Testis (tissue), 5 donors: ENCODE measurements at places on chromosomes 4 and X.

GRCh38 chrX:16454926-16455325 is 195.0 kb upstream of the S100G start:
- DNase-seq: no peak

- no peak for DNase-seq
Observed at GRCh38 chrX:7112071-7112470, 35.4 kb upstream of the STS start.

DNA sequence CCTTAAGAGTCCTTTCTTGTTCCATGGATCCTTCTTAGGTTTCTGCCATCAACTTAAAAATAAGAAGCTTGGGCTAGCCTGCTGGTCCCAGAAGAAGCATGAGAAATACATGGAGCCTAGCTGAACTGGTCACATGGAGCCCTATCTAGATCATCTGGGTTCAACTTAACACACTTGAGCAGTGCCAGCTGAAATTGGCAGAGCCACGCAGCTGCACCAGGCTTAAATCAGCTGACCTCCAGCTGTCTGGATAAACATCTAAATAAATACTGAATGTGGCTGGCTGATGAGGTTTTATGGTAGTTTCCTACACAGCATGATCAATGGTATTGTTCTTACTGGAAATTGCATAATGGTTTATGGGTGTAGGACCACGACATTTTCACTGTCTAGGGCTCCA is 598.4 kb upstream of the FAM241A start:
- no peak for DNase-seq

DNA sequence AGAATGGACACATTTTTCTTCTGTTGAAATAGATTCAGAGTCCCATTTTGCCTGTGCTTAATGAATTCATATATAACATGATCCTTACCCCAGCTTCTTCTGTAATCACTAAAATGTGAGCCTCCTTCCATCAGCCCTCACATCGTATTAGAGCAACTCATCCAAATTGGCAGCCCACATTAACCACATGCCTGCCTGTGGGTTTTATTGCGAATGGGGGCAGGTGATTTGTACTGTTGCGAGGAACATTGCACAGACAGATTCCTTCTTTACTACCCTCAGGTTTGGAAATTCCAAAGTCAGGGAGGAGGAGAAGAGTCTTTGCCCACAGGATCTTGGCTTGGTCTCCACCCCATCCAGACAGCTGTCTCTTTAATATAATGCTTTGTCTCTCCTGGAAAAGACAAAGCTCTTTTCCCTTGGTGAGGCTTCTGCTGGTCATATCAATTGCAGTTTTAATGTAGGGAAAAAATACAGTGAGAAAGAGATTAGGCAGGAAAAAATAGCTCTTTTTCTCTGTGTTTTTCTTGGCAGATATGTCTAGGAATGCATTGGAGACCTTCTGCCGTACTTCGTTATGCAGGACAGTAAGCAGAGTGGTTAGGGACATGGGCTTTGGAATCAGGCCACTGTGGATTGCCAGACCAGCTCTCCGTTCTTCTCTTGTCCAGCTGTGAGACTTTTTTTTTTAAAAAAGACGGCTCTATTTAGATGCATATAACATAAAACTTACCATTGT is 371.2 kb downstream of the AFF2 start:
- DNase-seq: peak; percentile 15

- no peak for DNase-seq
Observed at GRCh38 chrX:40007131-40007755, 90.5 kb downstream of the BCOR start.

DNA sequence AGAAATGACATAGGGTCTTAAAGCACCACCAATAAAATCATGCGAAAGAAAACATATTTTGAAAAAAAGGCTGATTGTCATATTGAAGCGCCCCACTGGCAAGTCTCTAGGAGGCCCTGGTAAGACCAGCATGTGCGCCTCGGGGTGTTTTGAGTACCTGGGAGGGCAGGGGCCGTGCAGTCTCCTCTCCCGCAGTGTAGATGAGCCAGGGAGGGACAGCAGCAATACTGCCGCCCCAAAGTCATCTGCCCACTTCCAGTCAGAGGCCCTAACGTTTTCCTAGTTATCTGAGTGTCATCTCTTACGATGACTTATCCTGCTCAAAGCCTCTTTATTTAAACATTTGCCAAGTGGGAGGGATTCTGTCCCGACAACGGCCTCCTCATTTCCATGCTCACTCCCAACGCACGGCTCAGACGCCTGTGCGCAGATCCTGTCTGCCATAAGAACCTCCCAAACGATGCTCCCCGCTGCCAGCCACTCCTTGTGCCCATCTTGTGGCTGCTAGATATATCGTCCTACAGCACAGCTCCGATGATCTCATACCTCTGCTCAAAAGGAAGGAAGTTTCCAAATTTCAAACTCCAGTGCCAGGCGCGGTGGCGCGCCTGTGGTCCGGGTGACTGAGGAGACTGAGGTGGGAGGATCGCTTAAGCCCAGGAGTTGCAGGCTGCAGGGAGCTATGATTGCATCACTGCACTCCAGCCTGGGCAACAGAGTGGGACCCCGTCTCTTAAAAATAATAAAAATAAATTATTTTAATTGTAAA is 17.2 kb upstream of the SCRG1 start:
- DNase-seq: peak; percentile 43

DNA sequence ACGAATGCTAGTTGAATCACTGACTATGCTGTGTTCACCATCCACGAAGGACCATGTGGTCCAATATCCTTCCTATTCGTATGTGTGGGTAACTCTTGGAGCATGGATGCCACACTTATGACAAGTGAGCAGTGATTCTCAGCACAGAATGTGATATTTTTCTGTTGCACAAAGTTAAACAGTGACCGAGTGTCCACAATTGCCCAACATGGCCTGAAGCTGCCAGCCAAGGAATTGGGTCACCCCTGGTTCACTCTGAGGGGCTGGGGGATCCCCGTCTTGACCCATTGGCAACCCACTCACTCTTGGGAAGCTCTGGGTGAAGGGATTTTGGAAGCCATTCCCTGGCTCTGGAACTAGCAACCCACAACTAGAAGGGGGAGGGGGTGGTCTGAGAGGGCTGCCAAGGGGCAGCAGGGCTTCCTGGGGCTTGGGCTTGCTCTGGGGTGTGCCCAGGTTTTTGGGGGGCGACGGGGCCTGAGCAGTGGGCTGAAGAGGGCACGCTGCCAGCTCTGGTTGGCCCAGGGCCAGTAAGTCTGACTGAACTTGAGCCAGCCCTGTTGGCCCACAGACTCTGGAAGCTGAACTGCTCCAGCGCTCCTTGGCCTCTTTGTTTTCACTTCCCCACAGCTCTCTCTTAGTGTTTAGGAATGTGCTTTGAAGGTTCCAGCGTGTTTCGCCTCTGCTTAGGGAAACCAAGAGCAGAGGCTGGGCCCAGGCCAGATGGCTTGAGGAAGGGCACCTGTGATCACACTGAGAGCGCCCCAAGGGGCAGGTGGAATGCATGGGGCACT is 43.1 kb upstream of the BCOR start:
- DNase-seq: peak; percentile 32

GRCh38 chr4:28557755-28558154 is 1697.1 kb downstream of the STIM2 start:
- DNase-seq: no peak

GRCh38 chr4:53688186-53688790 is 97.0 kb upstream of the LNX1 start:
- DNase-seq: no peak

DNA sequence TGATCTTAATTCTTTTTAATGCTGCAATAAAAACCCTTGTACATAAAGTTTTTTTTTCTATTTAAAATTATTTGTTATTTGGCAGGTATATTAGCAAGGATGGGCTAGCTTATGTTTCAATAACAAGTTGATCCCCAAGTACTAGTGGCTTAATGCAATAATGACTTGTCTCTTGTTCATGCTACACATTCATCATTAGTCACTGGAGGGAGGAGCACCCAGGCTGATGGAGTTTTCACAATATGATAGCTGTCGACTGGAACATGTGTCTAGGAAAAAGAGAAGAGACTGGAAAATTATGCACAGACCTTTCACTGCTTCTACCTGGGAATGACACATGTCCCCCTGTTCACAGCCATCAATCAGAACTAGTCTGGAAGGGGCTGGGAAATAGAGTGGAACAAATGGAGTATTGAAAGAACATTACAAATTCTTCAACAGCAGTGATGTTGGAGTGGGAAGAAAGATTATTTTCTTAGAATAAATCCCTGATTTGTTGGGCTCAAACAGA is 387.9 kb upstream of the RPS6KA3 start:
- DNase-seq: no peak

DNA sequence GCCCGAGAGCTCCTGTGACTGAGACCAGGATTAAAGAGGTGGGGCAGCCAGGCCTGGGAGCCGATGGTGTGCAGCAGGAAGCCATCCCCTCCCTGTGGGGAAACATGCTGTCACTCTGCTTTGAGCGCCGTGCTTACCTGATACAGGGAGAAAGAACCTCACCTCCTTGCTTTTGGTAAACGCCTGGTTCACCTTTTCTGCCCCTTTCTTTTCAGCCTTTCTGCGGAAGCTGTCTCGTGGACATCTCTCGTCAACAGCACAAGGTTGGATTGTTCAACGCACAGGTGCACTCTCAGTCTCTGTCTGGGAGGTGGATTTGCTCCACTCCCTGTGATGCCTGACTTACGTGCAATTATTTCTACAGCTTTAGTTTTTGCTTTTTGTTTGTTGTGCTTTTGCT is 12.0 kb downstream of the ZFYVE28 start:
- DNase-seq: no peak

- DNase-seq: peak; percentile 12
Observed at GRCh38 chr4:6788123-6788522, 5.6 kb downstream of the KIAA0232 start.

DNA sequence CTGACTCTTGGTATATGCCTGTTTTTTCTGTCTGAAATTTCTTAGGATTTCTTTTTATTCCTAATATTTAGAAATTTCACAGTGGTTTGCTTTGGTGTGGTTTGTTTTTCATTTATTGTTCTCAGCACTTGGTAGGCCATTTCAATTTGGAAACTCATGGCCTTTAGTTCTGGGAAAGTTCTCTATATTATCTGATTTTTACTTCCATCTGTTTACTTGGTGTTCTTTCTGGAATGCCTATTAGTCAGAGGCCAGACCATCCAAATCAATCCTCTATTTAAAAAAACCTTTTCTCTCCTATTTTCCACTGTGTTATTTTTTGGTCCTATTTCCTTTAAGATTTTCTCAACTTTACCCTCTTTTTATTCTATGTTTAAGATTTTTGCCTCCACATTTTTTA is 188.1 kb upstream of the SFRP2 start:
- DNase-seq: no peak

GRCh38 chrX:29890646-29891200 is 324.6 kb upstream of the MAGEB2 start:
- no peak for DNase-seq

- DNase-seq: no peak
Observed at GRCh38 chrX:77502951-77503525, 55.8 kb downstream of the FGF16 start.

GRCh38 chr4:8160233-8160560 is 1.6 kb upstream of the ABLIM2 start:
- no peak for DNase-seq

DNA sequence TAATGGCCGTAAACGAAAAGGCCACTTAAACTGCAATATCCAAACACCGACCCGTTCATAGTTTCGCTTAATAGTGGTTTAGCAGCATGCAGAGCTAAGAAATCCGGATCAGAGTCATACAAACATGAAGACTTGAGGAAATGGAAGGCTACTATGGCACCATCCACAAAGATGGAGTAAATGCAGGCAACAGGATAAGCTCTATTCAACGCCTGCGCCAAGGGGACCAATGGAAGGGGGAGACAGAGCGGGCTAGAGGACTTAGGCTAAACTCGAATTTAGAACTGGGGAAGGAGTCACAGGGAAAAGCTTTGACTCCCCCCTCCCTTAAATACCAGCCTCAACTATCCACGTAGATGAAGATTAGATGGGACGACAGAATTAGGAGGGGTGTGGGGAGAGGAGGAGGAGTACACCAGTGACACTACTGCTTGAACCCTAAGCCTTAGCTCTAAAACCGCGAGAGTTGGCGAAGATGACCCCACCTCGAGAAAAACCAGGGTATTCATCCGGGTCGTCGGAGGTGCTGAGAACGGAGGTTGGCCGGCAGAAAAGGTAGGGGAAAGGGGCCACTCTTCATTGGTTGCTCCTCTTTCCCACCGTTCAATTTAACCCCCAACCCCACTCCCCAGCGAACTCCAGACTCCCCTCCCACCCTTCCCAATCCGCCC is 3.5 kb downstream of the HUWE1 start:
- peak; percentile 40 for DNase-seq

DNA sequence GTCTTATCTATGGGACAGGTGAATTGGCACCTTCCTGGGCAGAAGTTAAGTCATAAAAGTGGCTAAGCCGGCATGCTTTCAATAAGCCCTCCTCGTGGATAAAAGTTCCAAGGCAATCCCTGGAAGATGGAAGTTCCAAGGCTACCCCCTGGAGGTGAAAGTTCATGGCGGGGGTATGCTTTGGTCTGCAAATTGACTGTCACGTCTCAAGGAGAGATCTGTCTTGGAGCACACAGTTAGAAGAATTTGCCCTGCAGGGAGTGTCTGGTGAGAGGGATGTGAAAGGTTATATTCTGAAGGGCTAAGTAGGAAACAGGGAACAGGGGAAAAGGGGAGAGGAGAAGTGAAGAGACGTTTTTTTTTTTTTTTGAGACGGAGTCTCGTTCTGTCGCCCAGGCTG is 26.2 kb upstream of the GPR173 start:
- no peak for DNase-seq

- DNase-seq: no peak
Observed at GRCh38 chrX:46444011-46444410, 101.2 kb downstream of the ZNF674 start.

DNA sequence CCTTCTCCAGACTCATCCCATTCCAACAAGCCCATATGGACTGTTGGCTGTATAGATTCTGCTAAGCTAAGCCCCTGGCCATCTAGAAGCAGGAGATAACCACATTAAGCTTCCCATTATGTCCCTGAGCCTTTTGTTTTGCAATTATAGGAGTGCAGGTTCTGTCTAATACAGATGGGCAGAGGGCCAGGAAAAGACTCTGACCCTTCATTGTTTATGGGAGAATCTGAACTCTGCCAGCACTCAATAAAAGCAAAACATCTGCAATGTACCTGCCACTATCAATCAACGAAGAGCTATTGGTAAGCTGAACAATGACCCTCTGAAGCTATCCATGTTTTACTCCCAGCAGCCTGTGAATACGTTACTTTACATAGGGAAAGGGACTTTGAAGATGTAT is 207.3 kb upstream of the CLNK start:
- DNase-seq: no peak

DNA sequence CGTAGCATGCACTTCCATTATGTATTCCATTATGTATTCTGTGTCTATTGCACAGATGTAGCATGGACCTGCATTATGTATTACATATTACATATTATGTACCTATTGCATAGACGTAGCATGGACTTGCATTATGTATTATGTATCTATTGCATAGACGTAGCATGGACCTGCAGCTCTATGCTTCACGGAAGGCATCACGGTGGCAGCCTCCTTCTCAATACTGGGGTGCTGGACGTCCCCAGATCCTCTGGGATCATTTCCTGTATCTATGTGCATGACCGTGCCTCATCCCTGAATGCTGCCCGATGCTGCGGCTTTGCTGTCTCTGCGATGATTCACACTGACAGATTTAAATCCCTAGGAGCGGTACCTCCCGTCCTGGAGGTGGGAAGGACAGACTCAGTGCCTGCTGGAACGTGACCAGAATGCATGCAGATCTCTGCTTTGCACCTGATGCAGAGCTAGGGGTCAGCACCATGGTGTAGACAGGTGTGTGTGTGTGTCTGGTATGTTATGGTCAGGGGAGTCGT is 317.5 kb downstream of the DHRSX start:
- no peak for DNase-seq

GRCh38 chr4:116243431-116243830 is 841.9 kb downstream of the TRAM1L1 start:
- no peak for DNase-seq

- no peak for DNase-seq
Observed at GRCh38 chr4:166309286-166309685, 436.2 kb downstream of the TLL1 start.

GRCh38 chr4:37799941-37800554 is 26.4 kb upstream of the PGM2 start:
- DNase-seq: no peak
